Motor neuron (in vitro differentiated cells): ENCODE measurements at places on chromosomes 7 and 10. TPM values are rescaled to one million over a fixed set of nuclear protein-coding genes. Genes with fewer than 3 reads are reported as not detected.
A peak's percentile ranks its signal among the peaks of the same experiment; 100 is the strongest.

GRCh38 chr10:114498413-114499111 is 94.3 kb upstream of the AFAP1L2 start:
- ATAC-seq, result no peak

GRCh38 chr10:3852147-3852904 is 67.3 kb upstream of the KLF6 start:
- peak; percentile 85 for ATAC-seq

The FAM180A gene
- total RNA-seq, result not detected in 2 replicates

GRCh38 chr10:92914478-92915325 is 66.4 kb downstream of the EXOC6 start:
- peak; percentile 87 for ATAC-seq

- peak; percentile 60 for ATAC-seq
Observed at GRCh38 chr10:128078136-128078969, 47.9 kb downstream of the MKI67 start.

GRCh38 chr10:76645341-76645740 is 992.3 kb downstream of the KCNMA1 start:
- peak; percentile 31 for ATAC-seq

DNA sequence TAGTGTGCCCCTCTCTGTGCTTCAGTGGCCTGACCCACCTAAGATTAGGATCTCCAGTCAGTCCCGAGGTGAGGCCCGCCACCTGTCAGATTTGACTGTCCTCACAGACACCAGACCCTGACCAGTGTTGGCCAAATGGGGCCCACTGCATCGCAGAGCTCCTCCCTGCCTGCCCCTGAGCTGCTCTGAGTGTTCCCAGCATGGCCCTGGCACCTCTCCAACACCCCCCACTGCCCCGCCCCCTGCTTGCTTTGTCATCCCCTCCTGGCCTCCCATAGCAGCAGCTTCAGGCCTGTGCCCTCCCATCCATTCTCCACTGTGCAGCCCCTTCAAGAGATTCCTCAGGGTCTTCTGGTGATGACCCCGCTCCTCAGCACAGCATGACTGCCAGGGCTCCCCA is 67.6 kb downstream of the C10orf120 start:
- ATAC-seq, result peak; percentile 26
